ENCODE measurements at places on chromosomes 4 and X. TPM values are rescaled to one million over a fixed set of nuclear protein-coding genes. Genes with fewer than 3 reads are reported as not detected.
A peak's percentile ranks its signal among the peaks of the same experiment; 100 is the strongest.

GRCh38 chr4:6334203-6334887 is 64.7 kb downstream of the WFS1 start:
- H3K27me3 ChIP-seq: peaks cover 17% of the 10 kb centered on the region
- no peak overlapping the region for H3K4me3 ChIP-seq
- no peak overlapping the region for H3K27ac ChIP-seq
- no peak for DNase-seq
- H3K36me3 ChIP-seq: no peaks in the 10 kb centered on the region
- H3K4me1 ChIP-seq: no peaks in the 10 kb centered on the region

GRCh38 chr4:121455285-121455684 is 74.5 kb upstream of the QRFPR start:
- peaks cover 75% of the 10 kb centered on the region for H3K27me3 ChIP-seq
- no peak overlapping the region for H3K4me3 ChIP-seq
- no peaks in the 10 kb centered on the region for H3K4me1 ChIP-seq
- DNase-seq: no peak
- H3K36me3 ChIP-seq: no peaks in the 10 kb centered on the region

GRCh38 chr4:80196259-80196921 is 913 bp upstream of the PRDM8 start:
- H3K4me1 ChIP-seq: peaks cover 15% of the 10 kb centered on the region
- no peaks in the 10 kb centered on the region for H3K27me3 ChIP-seq
- no peak overlapping the region for H3K27ac ChIP-seq
- H3K36me3 ChIP-seq: no peaks in the 10 kb centered on the region
- peak overlapping the region; percentile 77 for H3K4me3 ChIP-seq
- DNase-seq: no peak

GRCh38 chr4:38101563-38101962 is 141.4 kb downstream of the PTTG2 start:
- no peaks in the 10 kb centered on the region for H3K36me3 ChIP-seq
- peak; percentile 83 for DNase-seq
- no peak overlapping the region for H3K4me3 ChIP-seq
- peaks cover 42% of the 10 kb centered on the region for H3K4me1 ChIP-seq

DNA sequence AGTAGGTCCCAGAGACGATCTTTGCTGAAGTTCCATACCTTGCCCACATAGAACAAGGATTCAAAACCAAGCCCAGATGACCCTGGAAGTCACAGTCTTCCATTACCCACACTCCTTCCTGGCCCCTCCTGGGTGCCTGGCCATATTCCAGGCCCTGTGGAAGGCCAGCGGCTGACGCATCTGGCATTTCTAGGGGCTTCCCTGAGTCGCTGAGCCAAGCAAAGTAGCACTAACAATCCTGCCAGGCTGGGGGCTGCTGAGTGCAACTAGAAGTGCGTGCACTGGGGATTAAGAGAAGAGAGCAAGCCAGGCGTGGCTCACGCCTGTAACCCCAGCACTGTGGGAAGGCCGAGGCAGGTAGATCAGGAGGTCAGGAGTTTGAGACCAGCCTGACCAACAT is 175.2 kb upstream of the CPEB2 start:
- peak; percentile 13 for DNase-seq
- H3K4me3 ChIP-seq: no peak overlapping the region
- no peaks in the 10 kb centered on the region for H3K36me3 ChIP-seq
- H3K27me3 ChIP-seq: no peaks in the 10 kb centered on the region
- no peak overlapping the region for H3K27ac ChIP-seq

DNA sequence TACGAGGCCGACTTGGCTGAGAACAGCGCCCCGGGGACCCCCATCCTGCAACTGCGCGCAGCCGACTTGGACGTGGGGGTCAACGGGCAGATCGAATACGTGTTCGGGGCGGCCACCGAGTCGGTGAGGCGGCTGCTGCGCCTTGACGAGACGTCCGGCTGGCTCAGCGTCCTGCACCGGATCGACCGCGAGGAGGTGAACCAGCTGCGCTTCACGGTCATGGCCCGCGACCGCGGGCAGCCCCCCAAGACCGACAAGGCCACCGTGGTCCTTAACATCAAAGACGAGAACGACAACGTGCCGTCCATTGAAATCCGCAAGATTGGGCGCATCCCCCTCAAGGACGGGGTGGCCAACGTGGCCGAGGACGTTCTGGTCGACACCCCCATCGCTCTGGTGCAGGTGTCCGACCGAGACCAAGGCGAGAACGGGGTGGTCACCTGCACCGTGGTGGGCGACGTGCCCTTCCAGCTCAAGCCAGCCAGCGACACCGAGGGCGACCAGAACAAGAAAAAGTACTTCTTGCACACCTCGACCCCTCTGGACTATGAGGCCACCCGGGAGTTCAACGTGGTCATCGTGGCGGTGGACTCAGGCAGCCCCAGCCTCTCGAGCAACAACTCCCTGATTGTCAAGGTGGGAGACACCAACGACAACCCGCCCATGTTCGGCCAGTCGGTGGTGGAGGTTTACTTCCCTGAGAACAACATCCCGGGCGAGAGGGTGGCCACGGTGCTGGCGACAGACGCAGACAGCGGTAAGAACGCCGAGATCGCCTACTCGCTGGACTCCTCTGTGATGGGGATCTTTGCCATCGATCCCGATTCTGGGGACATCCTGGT is 2.4 kb downstream of the PCDH7 start:
- no peak overlapping the region for H3K27ac ChIP-seq
- H3K27me3 ChIP-seq: peaks cover 48% of the 10 kb centered on the region
- no peaks in the 10 kb centered on the region for H3K4me1 ChIP-seq
- no peaks in the 10 kb centered on the region for H3K36me3 ChIP-seq
- no peak overlapping the region for H3K4me3 ChIP-seq

DNA sequence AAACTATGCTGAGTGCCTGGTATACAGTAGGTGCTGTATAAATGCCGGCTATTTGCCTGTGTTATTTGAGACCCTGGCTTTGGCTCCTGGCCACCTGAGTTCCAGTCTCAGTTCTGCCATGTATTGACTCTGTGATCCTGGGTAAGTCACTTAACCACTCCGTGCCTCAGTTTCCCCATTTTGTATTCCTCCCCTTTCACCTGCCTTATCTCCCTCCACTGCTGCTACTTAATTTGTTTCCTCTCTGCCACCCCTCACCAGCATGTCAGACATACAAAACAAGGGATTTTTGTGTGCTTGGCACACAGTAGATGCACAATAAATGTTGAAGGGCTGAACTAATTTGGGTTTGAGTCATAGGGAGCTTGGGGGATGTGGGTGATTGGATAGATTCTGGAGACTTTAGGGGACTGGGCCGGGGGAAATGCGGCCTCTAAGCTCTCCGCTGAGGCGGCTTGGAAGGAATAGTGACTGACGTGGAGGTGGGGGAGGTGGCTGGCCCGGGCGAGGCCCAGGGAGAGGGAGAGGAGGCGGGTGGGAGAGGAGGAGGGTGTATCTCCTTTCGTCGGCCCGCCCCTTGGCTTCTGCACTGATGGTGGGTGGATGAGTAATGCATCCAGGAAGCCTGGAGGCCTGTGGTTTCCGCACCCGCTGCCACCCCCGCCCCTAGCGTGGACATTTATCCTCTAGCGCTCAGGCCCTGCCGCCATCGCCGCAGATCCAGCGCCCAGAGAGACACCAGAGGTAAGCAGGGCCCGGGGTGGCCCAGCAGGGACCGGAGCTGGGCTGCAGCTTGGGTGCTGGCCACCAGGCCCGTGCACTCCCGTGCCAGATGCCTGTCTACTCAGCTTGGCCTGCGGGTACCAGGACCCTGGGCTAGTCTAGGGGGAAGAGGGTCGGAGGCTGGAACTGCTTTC is at the start of gene TIMP1:
TIMP1 (plus strand) TSS at position 706 of the 917 bp plus-strand sequence. CDS start 980 bp downstream, outside the sequence.
- no peaks in the 10 kb centered on the region for H3K27me3 ChIP-seq
- peak within 1 kb of the TSS; percentile 87 for H3K4me3 ChIP-seq
- no peaks in the 10 kb centered on the region for H3K36me3 ChIP-seq
- 0 out of 2 replicates have a peak, but pooled peaks cover 7% of the 10 kb centered on the region for H3K4me1 ChIP-seq
- peak; percentile 95 for DNase-seq
- peak within 1 kb of the TSS; percentile 85 for H3K27ac ChIP-seq

GRCh38 chrX:133796282-133796681 is 189.1 kb downstream of the GPC3 start:
- H3K4me3 ChIP-seq: no peak overlapping the region
- no peaks in the 10 kb centered on the region for H3K4me1 ChIP-seq
- no peak for DNase-seq
- no peak overlapping the region for H3K27ac ChIP-seq
- H3K36me3 ChIP-seq: no peaks in the 10 kb centered on the region

- no peak overlapping the region for H3K27ac ChIP-seq
- no peaks in the 10 kb centered on the region for H3K27me3 ChIP-seq
- H3K4me1 ChIP-seq: peaks cover 6% of the 10 kb centered on the region
- H3K36me3 ChIP-seq: no peaks in the 10 kb centered on the region
- no peak overlapping the region for H3K4me3 ChIP-seq
- DNase-seq: no peak
Measured at GRCh38 chrX:110175146-110175545, 142.7 kb downstream of the AMMECR1 start.

- H3K27me3 ChIP-seq: no peaks in the 10 kb centered on the region
- no peak for DNase-seq
- no peak overlapping the region for H3K27ac ChIP-seq
- H3K36me3 ChIP-seq: no peaks in the 10 kb centered on the region
- no peak overlapping the region for H3K4me3 ChIP-seq
- no peaks in the 10 kb centered on the region for H3K4me1 ChIP-seq
Measured at GRCh38 chrX:105527759-105528158, 294.6 kb upstream of the NRK start.

- no peak overlapping the region for H3K27ac ChIP-seq
- H3K27me3 ChIP-seq: no peaks in the 10 kb centered on the region
- H3K4me1 ChIP-seq: peaks cover 3% of the 10 kb centered on the region
Measured at GRCh38 chrX:20829665-20830491, 544.3 kb upstream of the CNKSR2 start.

DNA sequence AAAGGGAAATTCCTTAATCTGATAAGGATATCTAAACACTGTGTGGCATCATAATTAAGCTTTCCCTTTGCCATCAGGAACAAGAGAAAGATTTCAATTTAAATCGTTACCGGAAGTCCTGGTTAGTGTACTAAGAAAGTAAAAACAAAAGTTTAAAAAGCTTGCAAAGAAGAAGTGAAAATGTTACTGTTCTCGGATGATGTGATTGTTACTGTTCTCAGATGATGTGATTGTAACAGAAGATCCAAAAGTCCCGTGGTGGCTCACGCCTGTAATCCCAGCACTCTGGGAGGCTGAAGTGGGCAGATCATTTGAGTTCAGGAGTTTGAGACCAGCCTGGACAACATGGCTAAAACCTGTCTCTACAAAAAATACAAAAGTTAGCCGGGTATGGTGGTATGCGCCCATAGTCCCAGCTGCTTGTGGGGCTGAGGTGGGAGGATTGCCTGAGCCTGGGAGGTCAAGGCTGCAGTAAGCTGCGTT is 62.5 kb downstream of the RGS12 start:
- no peaks in the 10 kb centered on the region for H3K27me3 ChIP-seq
- no peak overlapping the region for H3K4me3 ChIP-seq
- H3K4me1 ChIP-seq: no peaks in the 10 kb centered on the region
- no peak for DNase-seq
- H3K27ac ChIP-seq: no peak overlapping the region
- H3K36me3 ChIP-seq: no peaks in the 10 kb centered on the region

- DNase-seq: peak; percentile 83
- H3K4me3 ChIP-seq: no peak overlapping the region
- peaks cover 25% of the 10 kb centered on the region for H3K4me1 ChIP-seq
- no peak overlapping the region for H3K27ac ChIP-seq
- no peaks in the 10 kb centered on the region for H3K36me3 ChIP-seq
Measured at GRCh38 chr4:121706595-121707021, 9.8 kb upstream of the ANXA5 start.

Gene TMSB15A
- 1.4 TPM for total RNA-seq

Gene RNF212
- total RNA-seq: 2.5 TPM

Gene AASDH
- 8.6 TPM for total RNA-seq

Gene FHIP1A
- 0.11 TPM for total RNA-seq

Measured in GM23248 (cell line).